ENCODE measurements at places on chromosomes 2 and 18.
A peak's percentile ranks its signal among the peaks of the same experiment; 100 is the strongest.

DNA sequence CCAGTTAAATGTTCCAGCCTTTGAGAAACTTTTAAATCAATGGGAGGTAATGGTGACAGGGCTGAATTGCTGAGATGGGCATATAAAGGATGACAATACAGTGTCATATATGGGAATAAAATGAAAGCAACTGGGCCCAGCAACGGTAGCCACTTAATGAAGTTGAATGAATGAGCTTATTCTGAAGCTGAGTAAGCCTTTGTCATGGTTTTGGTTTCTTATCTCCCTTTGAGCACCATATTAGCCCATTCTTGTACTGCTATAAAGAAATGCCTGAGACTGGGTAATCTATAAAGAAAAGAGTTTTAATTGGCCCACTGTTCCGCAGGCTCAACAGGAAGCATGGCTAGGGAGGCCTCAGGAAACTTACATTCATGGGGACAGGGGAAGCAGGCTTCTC is 3.5 kb upstream of the THUMPD2 start:
- DNase-seq, result no peak

DNA sequence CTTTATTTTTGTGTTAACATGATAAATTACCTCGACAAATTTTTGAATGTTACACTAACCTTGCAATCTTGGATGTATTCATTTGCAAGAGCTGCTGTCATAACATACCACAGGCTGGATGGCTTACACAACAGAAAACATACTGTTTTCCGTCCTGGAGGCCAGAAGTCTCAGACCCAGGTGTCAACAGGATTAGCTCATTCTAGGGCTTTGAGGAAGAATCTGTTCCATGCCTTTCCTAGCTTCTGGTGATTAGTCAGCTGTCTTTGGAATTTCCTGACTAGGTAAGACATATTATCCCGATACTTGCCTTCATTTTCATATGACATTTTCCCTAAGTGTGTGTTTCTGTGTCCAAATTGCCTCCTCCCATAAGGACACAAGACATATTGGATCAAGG is 188.6 kb upstream of the CDH19 start:
- DNase-seq, result no peak

DNA sequence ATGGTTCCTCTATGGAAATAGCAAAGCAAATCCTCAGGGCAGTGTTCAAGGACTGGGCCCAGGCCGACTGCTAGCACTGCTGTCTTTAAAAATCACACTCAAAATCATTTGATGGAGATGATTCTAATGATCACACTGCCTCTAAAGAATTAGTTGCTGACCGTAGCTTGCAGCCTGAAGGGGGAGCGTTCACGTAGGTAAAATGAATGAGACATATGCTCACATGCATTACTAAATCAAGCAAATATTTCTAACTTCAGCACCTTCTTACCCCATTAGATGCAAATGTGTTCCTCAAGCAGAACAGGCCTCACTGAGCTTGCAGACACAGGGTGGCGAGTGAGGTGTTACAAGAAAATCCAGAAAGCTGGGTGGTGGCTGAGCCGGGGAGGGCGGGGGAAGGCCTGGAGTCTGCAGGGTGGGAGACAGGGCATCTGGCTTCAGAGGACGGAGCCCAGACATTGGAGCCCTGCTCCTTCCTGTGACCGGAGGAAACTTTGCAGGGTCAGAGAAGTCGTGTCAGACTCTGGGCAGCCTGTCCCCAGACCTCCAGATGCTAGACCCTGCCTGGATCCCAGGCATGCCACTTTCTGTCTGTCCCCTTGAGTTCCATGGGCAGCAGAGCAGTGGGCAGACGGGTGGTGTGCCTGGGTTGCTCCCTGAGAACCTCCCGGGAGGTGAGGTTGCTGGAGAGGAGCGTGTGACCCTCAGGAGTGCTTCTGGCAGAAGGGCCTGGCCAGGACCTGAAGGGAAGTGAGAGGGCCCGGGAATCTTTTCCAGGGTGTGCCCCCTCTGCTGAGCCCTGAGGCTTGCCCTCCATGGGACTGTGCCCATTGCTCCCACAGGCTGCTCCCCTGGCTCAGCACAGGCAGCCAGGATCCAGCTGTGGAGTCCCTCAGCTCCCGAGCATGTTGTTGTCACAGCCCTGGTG is 7.1 kb upstream of the NPPC start:
- no peak for DNase-seq

DNA sequence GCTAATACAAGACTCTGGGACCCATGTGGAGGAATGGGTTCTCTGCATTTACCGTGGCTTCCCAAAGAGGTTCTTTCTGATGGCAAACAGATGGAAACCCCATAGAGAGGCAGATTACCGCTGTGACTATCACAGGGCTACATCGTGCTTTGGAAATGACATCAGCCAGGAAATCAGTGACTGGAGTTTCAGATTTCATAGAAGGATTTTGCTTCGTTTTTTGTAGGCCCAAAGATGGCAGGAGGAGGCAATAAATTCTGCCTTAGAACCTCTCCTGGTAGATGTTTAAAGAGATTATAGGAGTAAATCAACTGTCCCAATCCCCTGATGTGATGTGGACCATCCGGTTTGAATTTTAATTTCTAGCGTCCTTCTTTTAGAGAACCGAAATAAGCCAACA is 214.1 kb downstream of the AGPS start:
- DNase-seq, result no peak

- no peak for DNase-seq
These were observed 17.0 kb downstream of the TMEM177 start for GRCh38 chr2:119696005-119696404.

- no peak for DNase-seq
These were observed 195.1 kb downstream of the C1D start for GRCh38 chr2:67867735-67868134.

DNA sequence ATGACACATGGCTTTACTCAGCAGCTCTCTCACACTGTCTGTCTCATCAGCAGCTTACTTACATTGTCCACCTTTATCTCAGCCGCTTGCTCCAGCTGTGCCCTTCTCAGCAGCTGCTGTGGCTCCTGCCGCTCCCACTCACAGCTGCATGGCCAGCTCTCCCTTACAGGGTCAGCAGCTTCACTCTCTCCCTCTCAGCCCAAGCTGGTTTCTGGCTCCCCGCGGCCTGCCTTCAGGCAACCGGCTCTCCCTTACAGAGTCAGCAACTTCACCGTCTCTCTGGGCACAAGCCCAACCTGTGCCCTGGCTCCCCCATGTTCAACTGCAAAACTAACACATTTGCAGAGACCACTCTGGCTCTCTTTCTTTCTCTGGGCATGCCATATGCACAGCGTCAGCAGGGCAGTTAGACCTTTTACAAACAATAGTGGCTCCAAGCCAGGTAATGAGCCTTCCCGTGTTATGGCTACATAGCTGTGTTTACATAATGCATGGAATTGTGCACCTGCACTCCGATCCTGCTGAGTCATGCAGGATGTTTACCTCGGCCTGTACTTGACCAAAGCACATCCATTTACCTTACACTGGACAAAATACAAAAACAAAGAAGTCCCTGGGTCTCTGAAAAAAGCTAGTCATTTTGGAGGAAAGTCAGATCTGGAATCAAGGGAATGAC is 167.3 kb downstream of the DOK6 start:
- DNase-seq, result no peak

- no peak for DNase-seq
These were observed 71.5 kb upstream of the PSME4 start for GRCh38 chr2:54042341-54042740.

DNA sequence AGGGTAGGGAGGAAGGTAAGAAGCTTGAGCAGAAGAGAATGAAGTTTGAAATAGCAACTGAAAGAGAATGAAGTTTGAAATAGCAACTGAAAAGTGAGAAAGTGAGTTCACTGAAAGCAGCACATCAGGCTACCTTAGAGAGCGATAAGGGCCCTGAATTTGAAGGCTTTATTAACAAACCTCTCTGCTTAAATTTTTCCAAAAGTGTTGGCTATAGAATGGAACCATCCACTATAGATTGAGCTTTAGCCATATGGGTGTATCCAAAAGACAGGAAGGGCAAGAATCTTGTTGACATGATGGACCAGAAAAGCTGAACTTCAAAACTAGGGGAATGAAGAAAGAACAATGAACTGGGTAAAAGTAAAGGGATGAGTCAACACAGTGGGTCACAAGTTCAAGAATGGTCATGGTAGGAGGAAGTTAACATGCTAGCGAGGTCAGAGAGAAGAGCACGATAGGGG is 122.5 kb downstream of the ASXL3 start:
- DNase-seq, result no peak

DNA sequence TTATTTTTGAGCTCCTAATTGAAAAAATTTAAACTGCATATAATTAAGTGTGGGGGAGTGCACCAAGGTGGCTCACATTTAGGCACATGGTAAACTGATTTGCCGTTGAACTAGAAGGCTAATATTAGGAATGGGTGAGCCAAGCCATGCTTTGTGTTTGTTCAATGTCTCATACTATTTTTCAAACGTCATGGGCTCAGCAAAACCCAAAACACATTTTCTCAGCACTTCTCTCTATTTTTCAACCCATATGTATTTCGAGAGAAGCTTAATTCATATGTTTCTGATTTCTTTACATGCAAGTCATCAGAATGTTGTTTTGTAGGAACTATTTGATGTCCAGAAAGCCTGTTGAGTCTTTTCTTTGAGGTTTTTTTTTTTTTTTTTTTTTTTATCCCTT is 291.2 kb downstream of the TCF4 start:
- no peak for DNase-seq

DNA sequence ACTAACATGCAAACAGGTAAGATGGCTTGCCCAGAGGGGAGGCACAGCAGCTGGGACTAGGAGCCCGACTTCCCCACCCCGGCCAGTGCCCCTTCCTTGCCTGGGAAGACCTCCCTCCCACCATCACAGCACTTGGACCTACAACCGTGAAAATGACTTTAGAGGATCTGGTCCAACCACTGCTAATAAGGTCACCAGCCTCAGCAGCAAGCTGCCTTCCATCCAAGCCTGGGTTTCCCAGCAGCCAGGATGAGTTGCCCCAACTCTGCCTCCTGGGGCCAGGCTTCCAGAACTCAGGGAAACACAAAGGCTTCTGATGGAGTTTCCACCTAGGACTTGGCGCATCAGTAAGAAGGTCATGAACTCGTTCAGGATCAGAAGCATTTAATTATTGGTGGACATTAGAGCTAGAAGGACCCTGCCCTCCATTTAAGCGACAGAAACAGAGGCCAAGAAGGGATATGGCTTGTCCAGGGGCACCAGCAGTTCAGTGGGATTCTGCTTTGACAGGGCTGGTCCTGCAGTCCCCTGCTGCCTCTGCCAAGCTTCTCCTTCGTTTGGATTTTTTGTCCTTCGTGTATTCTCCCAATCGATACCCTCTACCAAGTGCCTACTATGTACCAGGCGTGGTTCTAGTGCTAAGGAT is 403.0 kb upstream of the ID2 start:
- no peak for DNase-seq

GRCh38 chr2:40543381-40543780 is 91.5 kb upstream of the SLC8A1 start:
- no peak for DNase-seq

DNA sequence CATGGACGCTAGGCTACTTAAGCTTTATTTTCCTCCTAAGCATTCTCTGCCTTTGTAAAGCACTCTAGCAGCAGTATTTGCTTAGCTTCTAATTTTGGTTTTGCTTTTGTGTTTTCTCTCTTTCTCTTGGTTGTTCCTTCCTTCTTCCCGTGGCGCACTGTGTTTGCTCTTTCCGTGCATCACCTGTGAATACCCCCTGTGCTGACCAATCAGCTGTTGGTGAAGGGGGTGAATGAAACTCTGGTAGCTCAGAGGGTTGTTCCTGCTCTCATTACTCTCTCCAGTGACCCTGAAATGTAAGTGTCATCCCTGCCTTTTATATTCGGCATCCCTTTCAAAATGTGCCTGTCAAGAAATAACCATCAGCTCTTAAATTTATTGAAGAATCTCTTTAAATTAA is 45.5 kb upstream of the TNFRSF11A start:
- no peak for DNase-seq

GRCh38 chr2:3692375-3692774 is 11.0 kb upstream of the DCDC2C start:
- DNase-seq, result no peak

- peak; percentile 48 for DNase-seq
These were observed at the start of gene TGFBRAP1 for GRCh38 chr2:105329561-105330495. TSS of gene TGFBRAP1 (minus strand) at chr2:105329735. CDS start at chr2:105308301, 21,434 bp downstream.

GRCh38 chr2:238929242-238930081 is 81.6 kb downstream of the TWIST2 start:
- DNase-seq, result no peak

DNA sequence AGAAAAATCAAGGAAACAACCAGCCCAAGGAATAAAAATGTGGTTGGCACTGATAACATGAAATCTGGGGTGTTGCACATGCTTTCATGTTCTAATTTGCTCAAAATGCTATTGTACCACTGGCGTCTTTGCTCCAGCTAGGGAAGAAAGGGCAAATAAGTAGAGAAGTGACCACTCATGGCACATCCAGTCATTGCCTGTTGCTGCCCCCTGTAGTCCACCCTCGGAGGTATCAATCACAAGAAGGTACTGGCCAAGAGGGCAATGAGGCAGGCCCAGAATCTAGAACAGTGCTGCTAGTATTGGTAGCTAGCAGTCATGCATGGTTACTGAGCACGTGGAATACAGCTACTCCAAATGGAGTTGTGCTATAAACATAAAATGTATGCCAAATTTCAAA is 213.4 kb downstream of the CDCA7 start:
- DNase-seq, result no peak

DNA sequence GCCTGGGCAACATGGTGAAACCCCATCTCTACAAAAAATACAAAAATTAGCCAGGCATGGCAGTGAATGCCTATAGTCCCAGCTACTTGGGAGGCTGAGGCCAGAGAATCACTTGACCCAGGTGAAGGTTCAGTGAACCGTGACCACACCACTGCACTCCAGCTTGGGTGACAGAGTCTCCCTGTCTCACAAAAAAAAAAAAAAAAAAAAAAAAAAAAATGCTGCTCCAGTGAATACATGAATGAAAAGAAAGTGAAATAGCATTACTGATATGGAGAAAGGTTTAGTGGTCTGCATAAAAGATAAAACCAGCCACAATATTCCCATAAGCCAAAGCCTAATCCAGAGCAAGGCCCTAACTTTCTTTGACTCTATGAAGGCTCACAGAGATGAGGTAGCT is 44.5 kb downstream of the METTL8 start:
- DNase-seq, result no peak

GRCh38 chr2:203412546-203413331 is 84.5 kb downstream of the ABI2 start:
- DNase-seq, result no peak

- DNase-seq, result no peak
These were observed 22.7 kb upstream of the BAZ2B start for GRCh38 chr2:159639071-159639470.

DNA sequence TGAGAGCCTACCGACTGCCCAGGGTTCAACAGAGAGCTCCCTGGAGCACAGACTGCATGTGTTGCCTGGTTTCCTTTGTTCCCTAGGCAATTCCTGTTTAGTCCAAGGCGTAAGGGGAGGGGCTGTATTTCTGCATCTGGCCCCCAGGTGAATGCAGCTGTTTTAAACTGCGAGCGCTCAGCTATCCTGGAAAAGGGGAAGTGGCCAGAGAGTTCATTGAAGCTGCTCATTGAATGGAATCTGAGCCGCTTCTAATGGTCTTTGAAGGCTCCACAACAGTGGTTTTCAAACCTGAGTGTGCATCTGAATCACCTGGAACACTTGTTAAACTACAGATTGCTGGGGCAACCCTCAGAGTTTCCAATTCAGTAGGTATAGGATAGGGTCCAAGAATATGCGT is 18.1 kb downstream of the MAPK4 start:
- DNase-seq, result no peak

GRCh38 chr2:130749641-130750040 is 5.7 kb upstream of the AMER3 start:
- no peak for DNase-seq

Data from activated CD4-positive, CD25-positive, alpha-beta regulatory T cell (primary cell).